COR-L47 (cell line): ENCODE measurements at places on chromosomes 5 and 9.

- DNase-seq, result no peak
These were observed 28.6 kb upstream of the SLCO4C1 start for GRCh38 chr5:102324714-102325113.

GRCh38 chr5:180367991-180368390 lies 14.9 kb upstream of the GFPT2 start:
- DNase-seq, result no peak

- no peak for DNase-seq
These were observed 286.4 kb downstream of the EBF1 start for GRCh38 chr5:158813275-158813674.

- no peak for DNase-seq
These were observed 694 bp upstream of the PLAA start for GRCh38 chr9:26947736-26948135.

DNA sequence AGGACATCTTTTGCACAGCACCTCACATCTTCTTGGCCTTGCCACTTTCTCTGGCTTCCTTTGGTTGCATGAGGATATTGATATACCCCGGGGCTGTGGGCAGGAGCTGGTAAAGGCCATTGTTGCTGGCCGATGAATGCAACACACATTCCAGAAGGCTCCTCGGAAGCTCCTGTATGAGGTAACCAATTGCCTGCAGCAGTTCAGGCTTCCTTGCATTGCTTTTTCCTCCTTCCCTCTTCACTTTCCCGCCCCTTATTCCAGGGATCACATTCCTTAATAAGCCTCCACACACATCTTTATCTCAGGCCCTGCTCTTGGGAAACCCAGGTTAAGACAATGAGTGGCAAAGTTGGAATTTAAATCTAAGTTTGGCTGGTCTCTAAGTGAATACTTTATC lies 505.4 kb upstream of the CLINT1 start:
- DNase-seq, result no peak
